Fibroblast of skin of back (primary cell): ENCODE measurements at places on chromosomes 1 and 21.

DNA sequence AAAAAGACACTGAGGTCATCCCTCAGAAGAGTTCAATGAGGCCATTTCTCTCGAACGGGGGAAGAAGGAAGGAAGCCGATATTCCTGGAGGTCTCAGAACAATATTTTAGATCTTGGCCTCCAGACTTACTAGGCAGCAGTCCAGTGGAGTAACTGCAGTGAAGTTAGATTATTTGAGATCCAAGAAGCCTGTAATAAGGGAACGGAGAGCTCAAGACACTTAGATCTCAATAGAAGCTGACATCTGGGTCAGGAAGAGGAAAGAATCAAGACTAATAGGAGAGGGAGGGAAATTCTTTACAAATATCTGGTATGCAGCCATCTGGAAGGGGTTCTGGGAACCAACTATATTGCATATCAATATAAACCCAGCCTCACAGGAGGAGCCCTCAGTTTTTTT is 13.6 kb upstream of the ENAH start:
- DNase-seq = no peak

- DNase-seq = no peak
Observed at GRCh38 chr1:108734171-108734865, 12.2 kb upstream of the STXBP3 start.

GRCh38 chr1:64453688-64454087 is 16.2 kb upstream of the CACHD1 start:
- DNase-seq = no peak

- DNase-seq = no peak
Observed at GRCh38 chr1:91201694-91202093, 179.9 kb upstream of the ZNF644 start.

GRCh38 chr1:46197964-46198811 is at the start of gene POMGNT1:
POMGNT1 (minus strand) TSS chr1:46198434; CDS start chr1:46197821, 613 bp downstream.
- peak; percentile 72 for DNase-seq

GRCh38 chr1:232751393-232752140 is 53.6 kb upstream of the MAP10 start:
- no peak for DNase-seq

DNA sequence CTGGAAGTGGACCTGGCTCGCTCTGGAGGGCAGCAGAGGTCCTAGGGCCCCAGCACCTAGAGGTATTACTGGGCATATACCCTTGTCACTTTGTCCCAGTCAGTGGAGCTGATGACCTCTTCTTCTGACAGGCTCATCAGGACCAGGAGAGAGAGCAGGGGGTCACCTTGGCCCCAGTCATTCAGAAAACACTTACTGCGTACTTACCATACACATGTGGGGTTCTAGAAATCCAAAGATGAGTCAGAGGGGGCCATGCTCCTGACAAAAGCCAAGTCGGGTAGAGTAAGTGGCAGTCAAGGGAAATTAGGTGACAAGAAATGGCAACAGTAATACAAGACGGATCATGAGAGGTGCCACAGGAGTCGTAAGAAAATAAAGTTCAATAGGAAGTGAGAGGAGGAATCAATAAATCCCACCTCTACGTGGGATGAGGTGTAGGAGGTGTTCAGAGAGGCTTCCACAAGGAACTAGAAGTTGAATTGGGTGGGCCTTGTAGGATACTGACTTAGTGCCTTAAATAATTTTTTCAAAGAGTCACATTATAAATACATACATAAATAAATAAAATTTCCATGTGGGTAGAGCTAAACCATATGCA is 6.8 kb downstream of the KCNC4 start:
- DNase-seq = no peak

- no peak for DNase-seq
Observed at GRCh38 chr21:36237441-36237840, 80.8 kb downstream of the DOP1B start.

- DNase-seq = no peak
Observed at GRCh38 chr1:111805251-111805650, 49.5 kb downstream of the DDX20 start.

DNA sequence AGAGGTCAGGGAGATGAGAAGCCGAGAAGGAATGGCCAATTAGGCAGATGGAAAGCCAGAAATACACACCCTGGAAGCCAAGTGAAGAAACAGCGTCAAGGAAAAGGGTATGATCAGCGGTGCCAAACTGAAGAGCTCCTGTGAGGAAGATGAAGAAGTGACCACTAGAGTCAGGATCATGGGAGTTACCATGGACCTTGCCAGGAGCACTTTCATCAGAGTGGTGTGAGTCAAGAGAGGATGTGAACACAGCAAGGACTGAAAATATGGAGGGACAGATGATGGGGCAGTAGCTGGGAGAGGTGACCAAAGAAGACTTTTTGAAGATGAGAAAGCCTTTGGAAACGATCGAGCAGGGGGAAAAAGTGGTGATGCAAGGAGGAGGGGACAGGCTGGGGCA is 50.4 kb downstream of the CD34 start:
- DNase-seq = no peak
